ENCODE measurements at places on chromosomes 4 and X. TPM values are rescaled to one million over a fixed set of nuclear protein-coding genes. Genes with fewer than 3 reads are reported as not detected.

DNA sequence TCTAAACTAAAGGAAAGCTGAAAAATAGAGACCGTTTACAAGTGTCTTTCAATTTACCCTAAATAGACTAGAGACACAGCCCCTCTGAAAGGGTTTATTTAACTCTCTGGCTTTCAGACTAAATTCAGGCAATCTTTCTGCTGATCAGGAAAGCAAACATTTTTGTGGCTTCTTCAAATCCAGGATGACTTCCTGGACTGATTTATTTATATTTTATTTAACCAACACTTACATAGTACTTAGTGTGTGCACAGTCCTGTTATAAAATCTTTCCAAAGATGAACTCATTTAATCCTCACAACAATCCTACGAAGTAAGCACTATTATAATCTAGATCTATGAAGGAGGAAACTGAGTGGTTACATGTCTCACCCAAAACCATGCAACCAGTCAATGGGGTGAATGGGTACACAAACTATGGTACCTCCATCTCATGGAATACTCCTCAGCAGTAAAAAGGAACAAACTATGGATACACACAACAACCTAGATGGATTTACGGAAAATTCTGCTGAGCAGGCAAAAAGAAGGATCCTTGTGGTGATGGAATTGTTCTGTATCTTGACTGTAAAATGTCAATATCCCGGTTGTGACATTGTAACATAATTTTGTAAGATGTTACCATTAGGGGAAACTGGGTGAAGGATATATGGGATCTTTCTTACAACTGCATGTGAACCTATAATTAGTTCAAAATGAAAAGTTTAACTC, 64.1 kb upstream of the MAMLD1 start:
- DNase-seq = no peak

- DNase-seq = no peak
These were observed 81.2 kb downstream of the SHROOM3 start for GRCh38 chr4:76515975-76516843.

GRCh38 chr4:169727616-169728015, 30.1 kb downstream of the HPF1 start:
- no peak for DNase-seq

DNA sequence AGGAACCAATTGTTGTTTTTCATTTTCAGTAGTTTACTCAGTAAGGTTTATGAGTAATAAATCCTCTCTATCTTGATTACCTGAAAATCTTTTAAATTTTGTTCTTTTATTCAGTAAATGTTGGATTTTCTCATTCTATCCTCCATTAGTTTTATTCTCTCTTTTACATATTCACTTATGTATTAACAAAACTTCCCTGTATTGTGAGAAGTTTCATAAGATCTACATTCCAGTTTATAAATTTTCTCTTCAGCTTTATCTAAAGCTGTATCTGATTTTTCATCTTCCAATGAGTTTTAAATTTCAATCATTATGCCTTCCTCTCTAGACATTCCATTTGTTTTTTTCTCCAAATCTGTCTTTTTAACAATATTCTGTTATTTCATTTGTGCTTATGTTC, 310.2 kb downstream of the UNC5C start:
- DNase-seq = no peak

Gene SUPT20HL1
- total RNA-seq = not detected

Gene ARFIP1
- 41.6 TPM for total RNA-seq

Gene FAM9C
- not detected for total RNA-seq

Gene CXCL3
- 2.7 TPM for total RNA-seq

Measured in endothelial cell (in vitro differentiated cells).